ENCODE measurements at places on chromosomes 11 and 22.
A peak's percentile ranks its signal among the peaks of the same experiment; 100 is the strongest.

- peak; percentile 1 for DNase-seq
Measured at GRCh38 chr11:113730887-113731726, 25.0 kb upstream of the TMPRSS5 start.

DNA sequence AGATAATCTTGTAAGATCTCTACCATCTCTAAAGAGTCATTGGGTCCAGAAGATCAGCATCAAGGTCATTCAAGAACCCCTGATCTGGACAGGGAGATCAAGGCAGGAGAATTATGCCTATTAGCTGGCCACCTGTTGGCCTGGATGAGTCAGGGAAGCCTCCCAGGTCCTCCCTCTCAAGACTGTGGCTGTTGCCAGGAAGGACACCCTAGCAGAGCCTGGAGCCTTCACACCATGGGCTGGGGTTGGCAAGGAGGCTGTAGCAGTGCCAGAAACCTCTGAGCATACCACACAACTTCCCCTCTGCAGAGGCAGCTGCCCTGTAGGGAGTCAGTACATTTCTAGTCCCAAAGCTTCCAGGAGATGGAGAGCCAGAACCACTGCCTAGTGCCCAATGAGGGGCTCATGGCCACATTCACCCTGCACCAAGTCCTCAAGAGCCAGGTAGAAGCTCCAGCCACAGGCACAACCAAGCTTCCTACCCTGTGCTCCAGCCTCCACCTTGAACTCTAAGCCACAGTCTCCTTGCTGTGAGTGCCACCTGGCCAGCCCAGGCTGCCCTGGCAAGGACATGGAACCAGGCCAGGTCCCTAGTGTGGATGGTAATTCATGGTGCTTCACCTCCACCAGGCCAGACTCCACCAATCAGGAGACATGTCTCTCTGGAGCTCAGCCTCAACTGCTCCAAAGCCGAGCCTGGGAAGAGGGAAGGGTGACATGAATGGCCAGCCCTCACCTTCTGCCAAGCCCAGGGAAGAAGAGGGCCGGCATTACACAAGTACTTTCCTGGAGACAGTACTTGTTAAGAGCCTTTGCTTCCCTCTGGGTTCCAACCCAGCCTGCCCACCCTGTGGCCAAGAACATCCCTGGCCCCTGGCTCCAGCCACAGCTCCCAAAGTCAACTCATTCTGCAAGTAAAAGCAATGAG, 124.3 kb downstream of the BUD13 start:
- DNase-seq = no peak

DNA sequence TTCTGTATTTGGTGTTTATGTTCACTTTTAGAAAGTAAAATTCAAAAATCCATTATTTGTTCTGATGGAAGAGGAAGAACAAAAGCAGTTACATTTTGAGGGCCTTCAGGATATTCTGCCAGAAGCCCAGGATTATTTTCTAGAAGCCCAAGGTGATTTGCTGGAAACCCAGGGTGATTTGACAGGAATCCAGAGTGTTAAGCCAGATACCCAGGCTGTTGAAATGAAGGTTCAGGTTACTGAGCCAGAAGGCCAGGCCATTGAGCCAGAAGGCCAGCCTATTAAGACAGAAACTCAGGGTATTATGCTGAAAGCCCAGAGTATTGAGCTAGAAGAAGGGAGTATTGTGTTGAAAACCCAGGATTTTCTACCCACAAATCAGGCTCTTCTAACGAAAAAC, 33.1 kb downstream of the CCDC15 start:
- DNase-seq = no peak

- DNase-seq = no peak
Measured at GRCh38 chr22:25919452-25919851, 177.5 kb downstream of the MYO18B start.

GRCh38 chr11:66843776-66844495, 695 bp downstream of the RCE1 start:
- no peak for DNase-seq

GRCh38 chr11:1060852-1061616, 13.6 kb upstream of the MUC2 start:
- peak; percentile 69 for DNase-seq

DNA sequence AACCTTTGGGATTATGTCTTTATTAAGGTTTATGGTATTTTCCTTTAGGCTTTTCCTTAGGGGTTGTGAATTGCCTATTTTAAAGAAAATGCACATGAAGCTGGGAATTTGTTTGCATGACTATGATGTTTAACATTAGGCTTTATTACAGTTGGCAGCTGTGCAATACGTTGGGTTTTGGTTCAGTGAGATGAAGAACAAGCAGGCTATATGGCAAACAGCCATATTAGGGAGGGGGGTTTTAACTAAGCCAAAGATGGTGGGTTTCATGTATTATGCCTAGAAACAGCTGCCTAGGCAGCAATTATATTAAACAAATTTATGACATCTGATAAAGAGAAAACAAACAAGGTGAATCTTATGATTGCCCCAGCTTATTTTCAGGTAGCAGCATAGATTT, 880.8 kb downstream of the FAM181B start:
- DNase-seq = no peak

GRCh38 chr11:124080327-124081001, 34.8 kb upstream of the VWA5A start:
- DNase-seq = no peak

DNA sequence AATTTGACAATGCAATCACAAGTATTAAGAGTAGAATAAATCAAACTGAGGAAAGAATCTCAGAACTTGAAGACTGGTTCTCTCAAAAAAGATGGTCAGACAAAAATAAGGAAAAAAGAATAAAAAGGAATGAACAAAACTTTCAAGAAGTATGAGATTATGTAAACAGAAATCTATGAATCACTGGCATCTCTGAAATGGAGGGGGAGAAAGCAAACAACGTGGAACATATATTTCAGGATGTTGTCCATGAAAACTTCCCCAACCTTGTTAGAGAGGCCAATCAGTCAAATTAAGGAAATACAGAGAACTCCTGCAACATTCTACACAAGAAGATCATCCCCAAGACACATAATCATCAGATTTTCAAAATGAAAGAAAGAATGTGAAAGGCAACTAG, 235.7 kb downstream of the SBF2 start:
- no peak for DNase-seq

DNA sequence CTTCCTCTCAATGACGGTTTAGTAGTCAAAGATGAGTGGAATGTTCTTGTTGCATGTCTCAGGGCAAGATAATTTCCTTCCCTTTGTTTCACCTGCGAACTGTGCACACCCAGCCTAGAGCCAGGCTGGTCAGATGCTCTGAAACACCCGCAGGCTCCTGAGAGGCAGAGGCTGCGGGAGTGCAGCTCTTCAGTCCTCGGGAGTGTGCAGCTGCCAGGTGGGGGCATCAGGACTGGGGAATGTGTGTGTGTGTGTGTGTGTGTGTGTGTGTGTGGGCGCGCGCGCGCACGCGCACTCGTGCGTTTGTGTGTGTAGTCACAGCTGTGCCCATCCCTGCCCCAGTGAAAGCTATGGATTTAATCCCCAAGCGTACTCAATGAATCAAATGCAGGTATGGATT, 136.2 kb upstream of the NTM start:
- DNase-seq = no peak

DNA sequence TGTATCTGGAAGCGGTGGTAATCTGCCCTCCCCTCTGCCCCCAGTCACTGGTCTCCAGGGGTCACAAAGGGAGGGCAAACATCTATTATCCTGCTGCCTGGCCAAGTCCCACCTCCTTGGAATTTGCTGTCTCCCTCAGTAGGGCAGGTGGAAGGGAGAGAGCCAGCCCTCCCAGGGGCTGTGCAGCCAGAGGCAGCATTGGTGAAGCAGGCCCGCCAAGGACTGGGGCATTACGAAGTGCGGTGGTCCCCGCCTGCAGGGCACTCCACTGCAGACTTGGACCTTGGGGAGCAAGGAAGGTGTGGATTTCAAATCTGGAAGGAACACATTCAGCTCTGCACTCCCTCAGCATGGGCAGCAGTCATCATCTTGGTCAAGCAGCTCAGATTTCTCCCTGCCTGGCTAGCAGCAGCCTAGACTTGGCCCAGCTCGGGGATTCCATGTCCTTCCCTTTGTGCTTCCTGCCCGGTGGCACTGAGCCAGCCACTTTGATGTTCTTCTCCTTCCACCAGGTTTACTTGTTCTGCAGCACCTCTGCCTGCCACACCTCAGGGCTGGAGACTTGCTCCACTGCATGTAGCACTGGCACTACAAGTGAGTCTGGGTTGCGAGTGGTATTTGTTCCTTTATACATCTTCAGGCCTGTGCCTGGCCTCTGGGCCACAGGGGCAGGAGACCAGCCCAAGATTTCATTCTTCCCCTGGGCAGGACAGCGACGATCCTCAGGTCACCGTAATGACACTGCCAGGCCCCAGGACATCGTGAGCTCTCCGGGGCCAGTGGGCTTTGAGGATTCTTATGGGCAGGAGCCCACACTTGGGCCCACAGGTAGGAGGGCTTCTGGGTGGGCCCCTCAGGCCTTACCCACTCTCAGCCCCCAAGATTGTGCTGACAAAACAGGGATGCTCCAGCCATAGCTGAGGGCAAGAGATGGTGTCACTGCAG, 7.4 kb downstream of the ZP1 start:
- DNase-seq = no peak

- DNase-seq = no peak
Measured at GRCh38 chr11:22415476-22415875, 77.3 kb downstream of the SLC17A6 start.

DNA sequence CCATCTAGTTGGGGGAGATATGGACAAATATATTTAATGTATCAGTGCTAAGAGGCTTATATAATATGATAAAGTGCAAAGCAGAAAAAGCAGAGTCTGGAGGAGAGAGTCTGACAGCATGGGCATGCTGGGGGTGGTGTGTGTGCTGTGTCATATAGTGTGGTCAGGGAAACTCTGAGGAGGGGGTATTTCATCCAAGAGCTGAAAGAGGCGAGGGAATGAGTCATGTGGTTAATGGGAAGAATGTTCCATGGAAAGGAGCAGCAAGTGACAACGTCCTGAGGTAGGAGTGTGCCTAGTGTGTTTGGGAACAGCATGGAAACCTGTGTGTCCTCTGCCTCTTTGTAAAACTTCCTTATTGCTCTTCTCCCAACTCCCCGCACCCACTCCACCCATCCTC, 38.0 kb downstream of the EIF3F start:
- no peak for DNase-seq

- no peak for DNase-seq
Measured at GRCh38 chr11:82321206-82321605, 412.5 kb downstream of the FAM181B start.

DNA sequence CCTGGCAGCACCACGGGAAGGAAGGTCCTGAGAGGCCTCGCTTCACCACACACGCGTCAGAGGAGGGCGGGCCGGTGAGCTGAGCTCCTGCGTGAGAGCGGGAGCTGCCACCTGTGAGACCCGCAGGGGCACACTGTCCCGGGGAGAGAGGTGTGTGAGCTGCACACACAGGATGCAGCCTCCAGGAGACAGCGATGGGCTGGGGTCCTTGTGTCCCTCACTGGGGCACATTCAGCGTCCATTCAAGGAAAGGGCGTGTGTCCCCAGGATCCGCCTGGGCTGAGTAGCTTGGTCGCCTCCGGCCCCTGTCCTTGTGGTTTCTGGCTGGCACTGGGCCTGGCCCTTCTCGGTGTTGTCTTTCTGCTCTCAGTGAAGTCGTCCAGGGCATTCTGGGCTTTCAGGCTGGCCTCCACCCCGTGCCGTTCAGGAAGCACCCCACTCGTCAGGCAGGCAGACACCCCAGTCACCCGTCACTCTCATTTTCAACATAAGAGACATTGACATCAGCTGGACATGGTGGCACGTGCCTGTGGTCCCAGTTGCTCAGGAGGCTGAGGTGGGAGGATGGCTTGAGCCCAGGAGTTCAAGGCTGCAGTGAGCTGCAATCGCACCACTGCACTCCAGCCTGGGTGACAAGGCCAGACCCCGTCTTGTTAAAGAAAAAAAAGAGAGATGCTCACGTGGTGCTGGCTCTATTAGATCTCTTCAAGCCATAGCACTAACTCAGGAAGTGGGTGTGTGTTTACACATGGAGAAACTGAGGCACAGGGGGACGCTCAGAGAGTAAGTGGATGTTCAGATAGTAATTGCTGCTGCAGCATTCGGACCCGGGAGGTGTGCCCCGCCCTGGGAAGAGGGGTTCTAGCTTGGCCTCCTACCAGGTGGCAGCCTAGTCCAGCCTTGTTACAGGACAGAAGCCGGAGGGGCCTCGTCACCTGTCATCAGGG, 1081.6 kb downstream of the BRD1 start:
- DNase-seq = no peak

- DNase-seq = peak; percentile 50
Measured at GRCh38 chr22:41048791-41049717, 43.3 kb upstream of the EP300 start.
